ENCODE measurements at places on chromosomes 7 and 10.

DNA sequence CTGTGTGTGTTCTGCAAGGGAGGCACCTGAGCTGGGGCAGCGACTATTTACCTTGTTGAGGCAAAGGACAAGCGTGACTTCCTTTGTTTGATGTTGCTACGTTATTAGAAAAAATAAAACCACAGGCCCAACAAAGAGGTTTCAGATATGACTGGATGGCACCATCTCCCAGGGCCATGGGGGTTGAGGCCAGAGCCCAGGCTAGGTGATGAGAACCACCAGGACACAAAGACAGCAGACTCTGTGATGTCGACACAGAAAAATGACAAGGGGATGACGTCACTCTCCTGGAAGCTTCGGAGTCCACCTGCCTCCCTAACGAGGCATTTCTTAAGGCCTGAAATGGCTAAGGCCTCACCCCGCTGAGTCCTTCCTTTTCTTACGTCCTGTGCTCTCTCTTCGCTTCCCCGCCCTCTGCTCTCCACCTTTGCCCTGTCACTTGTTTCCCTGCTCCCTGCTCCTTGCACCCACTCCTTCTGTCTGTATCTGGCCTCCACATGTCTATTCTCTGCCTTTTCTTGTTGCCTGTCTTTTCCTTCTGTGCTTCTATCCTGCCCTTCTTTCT lies 83.0 kb upstream of the ADRB1 start:
- DNase-seq, result no peak

GRCh38 chr10:1559311-1559710 lies 178.0 kb downstream of the ADARB2 start:
- no peak for DNase-seq

DNA sequence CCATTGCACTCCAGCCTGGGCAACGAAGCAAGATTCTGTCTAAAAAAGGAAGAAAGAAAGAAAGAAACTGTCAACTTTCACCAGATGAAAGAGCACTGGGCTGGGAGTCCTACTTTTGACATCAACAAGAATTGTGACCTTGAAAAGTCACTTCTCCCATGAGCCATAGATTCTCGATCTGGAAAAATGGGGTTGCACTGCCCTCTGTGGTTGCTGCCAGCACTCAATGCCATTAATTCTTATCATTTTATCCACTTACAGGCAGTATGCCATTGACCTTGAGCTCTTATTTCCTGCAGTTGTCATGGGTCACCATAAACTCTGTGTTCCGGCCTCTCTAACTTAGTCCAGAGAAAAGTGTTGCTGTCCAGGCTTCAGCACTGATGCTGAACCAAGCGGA lies 137.2 kb downstream of the NOC3L start:
- DNase-seq, result no peak

DNA sequence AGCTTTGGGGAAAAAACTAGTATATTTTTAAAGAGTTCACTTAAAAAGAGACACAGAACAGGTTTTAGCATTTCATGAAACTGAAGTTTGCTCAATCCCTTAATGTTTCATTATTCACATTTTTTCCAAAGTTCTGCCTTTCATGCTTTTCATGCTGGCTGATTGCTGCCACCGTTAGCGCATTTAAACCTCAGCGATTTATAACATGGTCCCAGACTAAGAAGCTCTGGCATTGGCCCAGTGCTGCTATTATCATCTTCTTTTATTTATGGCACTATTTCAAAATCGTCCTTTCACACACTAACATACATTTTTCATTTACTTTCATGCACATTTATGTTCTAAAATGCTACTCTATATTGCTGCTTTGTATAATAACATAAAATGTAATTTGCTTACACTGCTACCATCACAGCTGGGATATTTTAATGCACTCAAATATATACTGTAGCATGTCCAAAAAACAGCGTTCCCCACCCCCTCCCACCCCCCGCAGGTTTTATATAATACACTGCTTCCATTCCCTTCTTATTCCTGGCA lies 141.9 kb downstream of the MPP7 start:
- no peak for DNase-seq

DNA sequence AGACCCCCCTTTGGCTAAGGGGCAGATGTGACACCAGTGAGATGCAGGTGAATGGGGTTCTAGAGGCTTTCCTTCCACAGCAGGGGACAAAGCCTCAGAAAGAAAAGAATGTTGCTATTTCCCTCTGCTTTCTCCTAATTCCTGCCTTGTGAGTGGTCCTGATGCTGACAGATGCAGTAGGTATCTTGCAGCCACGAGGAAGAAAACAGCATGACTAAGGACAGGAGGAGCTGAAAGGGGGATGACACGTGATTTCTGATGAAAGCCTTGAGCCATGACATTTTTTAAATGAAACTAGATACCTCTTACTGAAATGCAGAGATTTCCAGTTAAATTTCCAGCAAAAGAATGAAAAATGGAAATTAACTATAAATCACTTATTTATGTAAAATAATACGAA lies 92.4 kb downstream of the C1GALT1 start:
- DNase-seq, result no peak

DNA sequence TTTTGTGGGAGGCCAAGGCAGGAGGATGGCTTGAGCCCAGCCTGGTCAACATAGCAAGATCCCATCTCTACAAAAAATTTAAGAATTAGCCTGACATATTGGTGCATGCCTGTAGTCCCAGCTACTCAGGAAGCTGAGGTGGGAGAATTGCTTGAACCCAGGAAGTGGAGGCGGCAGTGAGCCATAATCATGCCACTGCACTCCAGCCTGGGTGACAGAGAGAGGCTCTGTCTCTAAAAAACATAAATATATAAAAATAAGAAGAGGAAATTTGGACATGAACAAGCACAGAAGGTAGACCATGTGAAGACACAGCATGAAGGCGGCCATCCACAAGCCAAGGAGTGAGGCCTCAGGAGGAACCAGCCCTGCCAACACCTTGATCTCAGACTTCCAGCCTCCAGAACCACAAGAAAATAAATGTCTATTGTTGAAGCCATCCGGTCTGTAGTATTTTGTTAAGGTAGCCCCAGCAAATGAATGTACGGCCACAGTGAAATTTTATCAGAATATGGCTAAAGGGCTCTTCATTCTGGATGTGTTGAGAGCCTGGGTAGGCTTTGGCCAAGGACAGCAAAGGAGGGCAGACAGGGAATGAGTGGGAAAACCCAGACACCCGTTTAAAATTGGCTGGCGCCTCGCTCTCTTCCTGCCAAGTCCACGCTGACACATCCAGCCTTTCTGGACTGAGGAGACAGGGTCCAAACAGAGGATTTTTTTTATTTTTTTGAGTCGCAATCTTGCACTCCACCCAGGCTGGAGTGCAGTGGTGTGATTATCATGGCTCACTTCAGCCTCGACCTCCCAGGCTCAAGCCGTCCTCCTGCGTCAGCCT lies 12.9 kb upstream of the GRID2IP start:
- no peak for DNase-seq

- DNase-seq, result no peak
Observed at GRCh38 chr10:125882596-125882995, 1.5 kb upstream of the DHX32 start.

- DNase-seq, result peak; percentile 73
Observed at GRCh38 chr10:79243181-79244067, 103.8 kb upstream of the PPIF start.

DNA sequence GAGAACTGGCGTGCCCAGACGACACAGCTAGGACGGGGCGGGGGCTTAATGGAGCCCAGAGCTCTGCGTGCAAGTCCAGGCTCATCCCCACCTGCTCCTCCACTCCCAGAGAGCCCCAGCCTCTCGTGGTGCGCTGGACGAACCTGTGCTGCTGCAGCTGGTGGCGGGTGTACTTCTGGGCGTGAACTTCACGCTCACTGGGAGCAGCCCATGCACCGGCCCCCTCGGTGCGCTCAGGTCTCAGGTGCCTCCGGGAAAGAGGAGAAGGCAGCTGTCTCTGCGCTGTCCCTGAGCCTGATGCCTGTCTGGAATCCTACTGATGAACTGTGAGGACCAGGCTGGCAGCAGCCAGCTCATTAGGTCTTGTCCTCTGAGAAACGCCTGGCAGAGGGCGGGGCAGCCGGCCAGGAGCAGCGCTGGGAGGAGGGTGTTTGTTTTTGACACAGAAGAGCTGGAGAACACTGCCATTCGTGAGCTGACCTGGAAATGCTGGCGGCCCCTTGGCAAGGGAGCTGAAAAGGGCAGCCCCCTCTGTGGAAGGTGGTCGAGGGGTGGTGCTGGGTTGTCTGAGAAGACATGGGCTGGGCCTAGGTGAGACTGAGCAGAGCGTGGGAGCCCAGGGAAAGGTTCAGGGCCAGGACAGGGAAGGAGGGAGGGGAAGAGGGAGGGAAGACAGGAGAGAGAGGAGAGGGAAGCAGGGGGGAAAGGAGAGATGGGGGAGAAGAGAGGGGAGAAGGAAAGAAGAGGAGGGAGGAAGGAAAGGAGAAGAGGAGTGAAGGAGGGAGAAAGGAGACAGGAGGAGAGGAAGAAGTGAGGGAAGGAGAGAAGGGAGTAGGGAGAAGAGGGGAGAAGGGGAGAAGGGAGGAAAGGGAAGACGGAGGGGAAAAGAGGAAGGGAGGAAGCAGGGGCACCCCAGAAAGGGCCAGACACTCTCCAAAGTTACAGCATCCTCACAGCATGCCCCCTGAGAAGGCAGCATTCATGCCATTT lies 53.5 kb upstream of the TNS3 start:
- DNase-seq, result no peak

DNA sequence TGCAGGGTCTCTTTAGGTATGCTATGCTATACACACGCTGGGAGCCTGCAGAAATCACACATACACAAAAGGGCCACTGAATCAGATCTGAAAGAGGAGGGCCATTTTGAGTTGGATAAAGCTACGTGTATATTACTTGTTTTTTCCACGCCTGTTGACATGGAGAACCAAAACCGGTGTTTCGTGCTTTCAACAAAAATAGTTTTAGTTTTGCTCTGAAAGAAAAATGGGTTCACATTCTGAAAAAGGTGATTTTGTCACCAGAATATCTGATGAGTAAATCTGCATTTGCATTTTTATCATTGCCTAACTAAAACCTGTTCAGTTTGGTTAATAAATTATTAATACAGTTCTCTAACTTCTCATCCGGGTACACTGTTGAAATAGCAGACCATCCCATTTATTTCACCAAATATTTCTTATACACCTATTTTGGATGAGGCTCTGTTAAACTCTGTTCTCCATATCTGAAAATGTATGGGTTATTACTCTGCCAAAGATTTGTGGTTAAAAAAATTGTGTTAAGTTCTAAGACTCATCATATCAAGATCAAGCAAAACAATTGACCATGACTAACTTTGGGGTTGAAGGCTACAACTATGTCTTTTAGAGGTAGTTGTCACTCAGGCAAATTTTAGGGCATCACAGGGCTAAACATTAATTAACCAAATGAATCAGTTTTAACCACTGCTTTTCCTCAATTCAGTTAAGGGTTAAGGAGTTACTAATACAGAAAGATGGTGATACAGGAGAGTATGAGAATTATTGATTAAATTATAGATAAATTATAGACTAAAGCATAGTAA lies 101.2 kb upstream of the RPA3 start:
- no peak for DNase-seq

- no peak for DNase-seq
Observed at GRCh38 chr10:123854003-123854402, 37.6 kb downstream of the CPXM2 start.

- DNase-seq, result no peak
Observed at GRCh38 chr7:137696376-137696775, 150.4 kb downstream of the DGKI start.
